ENCODE measurements at places on chromosomes 2 and 18.

- no peak for DNase-seq
Measured at GRCh38 chr2:26610504-26611335, 30.4 kb downstream of the CIB4 start.

- no peak for DNase-seq
Measured at GRCh38 chr18:76075777-76076176, 419.3 kb downstream of the ZNF516 start.

GRCh38 chr2:200054681-200055468 lies 99.5 kb downstream of the MAIP1 start:
- DNase-seq: no peak

GRCh38 chr2:147740211-147740927 lies 104.5 kb upstream of the ACVR2A start:
- DNase-seq: no peak

DNA sequence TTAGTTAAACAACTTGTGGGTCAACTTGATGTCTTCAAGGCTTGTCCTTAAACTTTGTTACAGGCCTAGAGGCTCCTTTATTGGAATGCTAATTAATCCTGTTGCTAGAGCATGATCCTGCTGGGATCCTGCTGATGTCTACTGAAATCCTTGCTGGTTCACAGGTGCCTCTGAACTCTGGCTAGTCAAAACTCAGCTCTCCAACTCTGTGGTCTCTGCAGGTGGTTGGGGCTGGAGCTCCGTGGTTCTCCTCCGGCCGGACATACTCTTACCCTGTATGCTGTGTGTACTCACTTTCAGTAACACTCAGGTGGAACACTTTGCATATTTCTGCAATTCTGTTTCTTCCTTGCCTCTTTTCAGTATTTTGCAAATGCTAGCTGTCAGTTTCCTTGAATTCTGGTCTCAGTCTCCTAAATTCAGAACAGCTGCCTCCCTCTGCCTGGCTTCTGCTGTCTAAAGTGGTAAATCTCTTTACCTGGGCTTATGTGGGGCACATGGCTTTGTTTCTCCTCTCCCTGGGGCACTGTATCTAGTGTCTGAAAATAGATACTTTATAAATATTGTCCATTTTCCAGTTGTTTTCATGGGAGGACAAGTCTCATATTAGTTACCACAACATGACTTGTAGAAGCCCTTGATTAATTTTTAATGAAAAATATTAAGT lies 113.0 kb downstream of the ATP9B start:
- DNase-seq: no peak

GRCh38 chr2:64260817-64261216 lies 116.6 kb upstream of the PELI1 start:
- DNase-seq: no peak

- no peak for DNase-seq
Measured at GRCh38 chr18:48766026-48766425, 184.7 kb downstream of the SMAD7 start.

Data from stimulated activated CD8-positive, alpha-beta memory T cell treated with anti-CD3 and anti-CD28 coated beads, Interleukin-7, amount 100 ng/mL, for 24 hours (primary cell).